ENCODE measurements at places on chromosomes 1 and 21.

GRCh38 chr1:35588197-35588910 is 15.2 kb downstream of the TFAP2E start:
- no peak for DNase-seq

DNA sequence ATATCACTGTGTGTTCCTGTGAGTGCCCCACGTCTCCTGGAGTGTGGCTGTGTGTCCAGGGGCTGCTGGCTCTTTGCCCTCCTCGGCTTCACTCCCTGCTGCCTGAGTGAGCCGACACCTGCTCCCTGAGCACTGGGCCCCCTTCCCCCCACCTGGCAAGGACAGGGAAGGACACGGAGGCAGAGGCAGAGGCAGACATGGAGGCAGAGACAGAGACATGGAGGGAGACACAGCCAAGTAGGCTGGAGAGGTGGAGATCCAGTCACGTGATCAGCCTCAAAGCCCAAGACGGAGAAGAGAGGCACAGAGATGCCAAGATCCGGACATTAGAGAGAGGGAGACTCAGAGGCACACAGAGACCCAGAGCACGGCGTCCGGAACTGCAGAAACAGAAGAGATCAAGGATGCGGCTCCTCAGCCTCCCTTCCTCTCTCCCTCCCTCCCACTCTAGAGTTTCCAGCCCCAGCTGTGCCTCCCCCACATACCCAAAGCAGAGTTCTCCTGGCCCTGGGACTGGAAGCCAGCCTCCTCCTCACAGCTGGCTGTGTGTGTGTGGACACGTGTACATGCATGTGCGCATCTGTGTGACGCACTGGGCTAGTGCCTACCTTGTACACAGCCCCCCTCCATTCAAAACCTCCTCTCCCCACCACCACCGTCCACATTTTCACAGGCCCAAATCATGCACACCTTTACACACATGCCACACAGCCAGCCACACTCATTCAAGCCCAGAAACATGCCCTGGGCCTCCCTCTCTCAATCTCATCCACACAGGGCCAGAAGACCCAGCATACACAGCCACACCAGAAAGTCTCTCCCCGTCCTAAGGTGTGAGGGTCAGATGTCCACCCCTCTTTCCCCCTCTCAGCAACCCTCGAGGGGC is 39.1 kb upstream of the WASF2 start:
- no peak for DNase-seq

DNA sequence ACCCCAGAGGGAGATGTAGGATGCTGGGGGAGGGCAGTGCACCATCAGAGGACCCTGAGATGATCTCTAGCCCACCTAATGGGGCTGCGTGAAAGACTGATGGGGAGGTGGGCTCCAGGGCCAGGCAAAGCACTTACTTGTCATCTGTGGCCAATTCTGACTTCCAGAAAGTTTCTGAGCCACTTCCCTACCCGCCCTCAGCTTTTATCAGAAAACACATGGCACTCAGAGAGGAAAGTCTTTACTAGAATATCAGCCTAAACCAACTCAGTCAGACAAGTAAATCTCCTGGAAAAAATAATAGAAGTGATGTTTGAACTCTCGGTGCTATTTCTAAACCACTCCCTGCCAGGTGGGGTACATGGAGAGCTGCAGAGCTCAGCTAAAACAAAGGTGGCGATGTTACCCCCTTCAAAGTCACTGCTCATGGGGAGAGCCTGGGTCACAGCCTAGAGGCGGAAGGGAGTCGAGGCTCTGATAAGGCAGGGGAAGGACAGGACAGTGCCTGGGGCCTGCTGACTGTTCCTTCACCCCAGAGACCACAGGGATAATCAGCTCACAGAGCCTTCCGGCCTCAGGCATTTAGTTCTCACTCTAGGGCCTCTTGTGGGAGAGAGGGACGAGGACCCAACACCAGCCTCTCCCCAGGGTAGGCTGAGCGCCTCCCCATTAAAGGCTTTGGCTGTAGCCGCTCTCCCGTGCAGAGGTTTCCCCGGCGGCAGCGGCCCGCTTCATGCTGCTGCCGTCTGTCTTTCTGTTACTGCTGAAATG is 14.2 kb downstream of the SMIM12 start:
- no peak for DNase-seq

- DNase-seq, result no peak
Observed at GRCh38 chr1:240706150-240706935, 94.4 kb upstream of the GREM2 start.

DNA sequence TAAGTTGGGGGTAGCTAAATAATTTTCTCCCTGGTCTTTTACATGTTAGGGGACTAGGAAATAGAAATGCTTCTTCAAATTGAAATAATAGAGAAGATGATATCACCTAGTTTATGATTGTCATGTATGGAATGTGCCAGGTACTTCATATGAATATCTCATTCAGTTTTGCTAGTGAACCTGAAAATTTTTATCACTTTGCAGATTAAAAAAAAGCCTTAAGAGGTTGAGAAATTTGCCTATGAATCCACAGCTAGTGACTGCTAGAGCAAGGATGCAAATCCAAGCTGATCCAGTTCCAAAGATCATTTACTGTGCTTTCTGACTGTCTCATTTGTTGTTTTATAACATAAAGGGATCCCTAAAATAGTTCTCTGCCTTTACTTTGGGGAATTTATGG is 24.7 kb downstream of the RNF2 start:
- DNase-seq, result no peak

DNA sequence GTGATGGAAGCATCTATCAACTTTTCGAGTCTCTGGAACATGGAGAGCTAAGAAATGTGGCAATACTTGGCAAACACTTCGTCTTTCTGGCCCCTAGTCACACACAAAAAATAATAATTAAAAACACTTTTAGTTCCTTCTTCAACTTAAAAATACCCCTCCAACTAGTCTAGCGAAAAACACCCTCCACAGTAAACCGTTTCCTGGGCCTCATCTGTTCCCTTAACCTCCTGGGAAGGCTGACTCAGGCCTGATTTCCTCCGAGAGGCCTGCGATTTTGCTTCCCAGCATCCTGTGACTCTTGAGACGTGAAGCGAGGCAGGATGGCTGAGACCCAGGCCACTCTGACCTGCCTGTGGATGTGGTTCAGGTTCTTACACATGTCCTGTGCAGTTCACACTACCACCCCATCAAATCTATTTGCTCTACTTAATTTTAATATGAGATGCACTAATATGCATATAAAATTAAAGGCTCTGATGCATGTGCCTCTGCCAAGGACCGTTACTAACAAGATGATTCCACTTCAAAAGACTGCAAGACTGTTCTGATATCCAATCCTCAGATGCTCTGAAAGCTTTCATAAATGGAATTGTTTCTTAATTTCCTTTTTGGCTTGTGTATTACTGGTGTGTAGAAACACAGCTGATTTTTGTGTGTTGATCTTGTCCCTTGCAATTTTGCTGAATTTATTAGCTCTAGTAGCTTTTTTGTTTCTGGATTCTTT is 3.5 kb downstream of the NAV1 start:
- DNase-seq, result no peak

GRCh38 chr1:170594066-170594626 is 62.2 kb downstream of the GORAB start:
- DNase-seq, result no peak

DNA sequence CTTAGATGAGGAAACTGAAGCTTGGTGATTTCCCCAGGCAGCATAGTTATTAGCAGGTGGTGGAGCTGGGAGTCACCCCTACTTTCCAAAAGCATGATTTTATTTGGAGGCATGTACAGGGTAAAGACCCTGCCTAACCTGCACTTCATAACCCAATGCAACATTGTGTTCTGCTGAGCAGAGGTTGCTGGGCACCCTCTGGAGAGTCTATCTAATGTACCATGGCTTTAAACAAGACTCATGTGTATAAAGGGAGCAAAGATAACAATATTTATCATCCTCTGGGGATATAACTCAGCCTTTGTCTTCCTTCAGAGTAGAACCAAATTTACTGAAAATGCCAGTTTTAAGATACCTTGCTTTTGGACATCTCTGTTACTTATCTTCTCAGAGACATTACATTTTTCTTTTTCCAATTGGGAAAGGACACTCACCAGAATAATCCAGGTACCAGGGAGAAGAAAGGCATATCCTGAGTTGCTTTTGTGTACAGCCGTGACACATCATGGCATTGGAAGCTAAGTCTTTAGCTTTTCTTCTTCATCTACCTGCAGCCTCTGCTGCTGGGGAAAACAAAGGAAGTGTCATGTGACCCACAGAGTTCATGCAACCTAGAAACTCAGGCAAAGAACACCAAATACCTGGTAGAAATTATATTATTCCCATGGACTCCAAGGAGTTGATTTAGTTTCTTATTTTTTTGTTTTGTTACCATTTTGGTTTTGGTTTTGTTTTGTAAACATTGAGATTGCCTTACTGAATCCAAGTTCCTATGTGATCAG is 39.6 kb downstream of the ELAVL4 start:
- no peak for DNase-seq

DNA sequence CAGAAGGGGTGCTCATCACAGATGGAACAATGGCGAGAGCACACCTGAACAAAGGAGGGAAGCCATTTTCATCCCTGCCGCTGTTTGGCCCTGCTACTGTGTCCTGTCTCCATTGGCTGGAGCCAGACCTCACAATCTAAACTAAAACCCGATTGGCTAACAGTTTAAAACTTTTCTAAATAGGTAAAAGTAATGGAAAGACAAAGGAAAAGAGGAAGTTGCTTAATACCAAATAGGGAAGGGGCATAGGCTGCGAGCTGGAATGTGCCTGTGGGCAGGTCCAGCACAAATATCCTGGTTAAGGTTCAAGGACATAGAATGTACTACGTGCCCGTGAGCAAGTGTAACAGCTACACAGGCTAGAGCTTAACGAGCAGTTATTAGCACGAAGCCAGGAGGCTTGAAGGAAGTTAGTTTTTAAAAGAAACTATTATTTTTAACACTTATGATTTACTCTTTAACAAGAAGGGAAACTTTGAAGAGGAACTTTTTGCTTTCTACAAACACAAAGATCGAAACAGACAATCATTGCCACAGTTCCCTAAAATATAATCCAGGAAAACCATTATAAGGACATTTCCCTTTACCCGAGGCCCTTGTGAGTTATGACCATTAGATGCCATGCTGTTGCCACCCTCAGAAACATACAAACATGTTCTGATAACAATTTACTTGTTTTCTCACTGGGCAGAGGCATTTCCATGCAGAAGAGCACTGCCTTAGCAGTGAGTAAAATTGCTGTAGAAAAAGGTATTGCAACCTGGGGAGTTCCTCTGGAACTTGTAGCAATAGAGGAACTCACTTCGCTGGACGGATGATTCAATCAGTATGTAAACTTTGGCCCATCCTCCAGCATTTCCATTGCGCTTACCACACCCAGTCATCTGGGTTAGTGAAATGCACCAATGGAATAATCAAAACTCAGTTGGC is 4.8 kb upstream of the PTTG1IP start:
- DNase-seq, result no peak

DNA sequence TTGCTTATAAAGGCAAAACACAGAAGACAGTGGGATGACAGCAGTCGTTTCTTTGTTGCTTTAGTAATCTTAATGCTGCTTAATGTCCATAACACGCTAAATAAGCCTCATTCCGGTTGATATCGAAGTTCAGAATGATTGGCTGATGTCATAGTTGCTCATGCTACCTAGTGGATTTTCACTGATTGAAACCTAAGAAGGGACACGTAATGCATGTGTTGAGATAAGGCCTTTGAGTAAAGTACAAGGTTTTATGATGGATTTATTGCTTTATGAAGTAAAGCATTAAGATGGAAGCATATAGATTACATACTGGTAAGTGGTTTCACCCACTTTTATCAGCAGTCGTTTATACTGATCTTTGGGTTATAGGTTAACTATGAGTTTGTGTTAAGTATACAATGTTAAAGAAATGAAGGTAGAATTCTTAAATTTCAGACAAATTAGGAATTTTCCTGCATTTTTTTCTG is 25.1 kb downstream of the IARS2 start:
- DNase-seq, result no peak

DNA sequence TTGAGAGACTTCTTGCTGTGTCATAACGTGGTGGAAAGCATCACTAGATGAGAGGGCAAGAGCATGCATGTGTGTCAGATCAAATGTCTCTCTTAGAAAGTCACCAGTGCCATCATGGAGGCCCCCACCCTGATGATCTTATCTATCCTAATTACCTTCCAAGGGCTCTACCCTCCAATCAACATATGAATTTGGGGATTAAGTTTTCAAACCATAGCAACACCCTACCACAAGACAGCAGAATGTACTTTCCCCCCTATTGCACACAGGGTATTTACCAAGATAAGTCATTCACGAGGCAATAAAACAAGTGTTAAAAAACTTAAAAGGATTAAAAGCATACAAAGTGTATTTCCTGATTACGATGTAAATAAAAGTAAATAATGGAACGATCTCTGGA is 515.6 kb downstream of the LMO4 start:
- DNase-seq, result no peak

DNA sequence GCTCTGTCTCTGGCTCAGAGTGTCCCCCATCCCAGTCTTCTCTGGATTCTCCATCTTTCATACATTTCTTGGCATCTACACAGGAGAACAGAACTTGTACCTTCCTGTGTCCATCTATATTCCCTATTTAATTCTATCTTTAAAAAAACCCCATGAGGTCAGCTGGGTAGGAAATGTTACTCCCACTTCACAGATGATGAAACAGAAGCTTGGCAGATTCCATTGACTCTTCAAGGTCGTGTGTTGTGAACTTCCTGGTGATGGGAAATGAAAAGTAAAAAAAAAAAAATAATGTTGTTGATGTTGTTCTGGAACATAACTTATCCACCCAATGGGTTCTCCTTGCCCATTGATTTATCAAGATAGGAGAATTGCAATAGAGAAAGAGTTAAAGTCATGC is 8.9 kb downstream of the CHI3L2 start:
- DNase-seq, result no peak

DNA sequence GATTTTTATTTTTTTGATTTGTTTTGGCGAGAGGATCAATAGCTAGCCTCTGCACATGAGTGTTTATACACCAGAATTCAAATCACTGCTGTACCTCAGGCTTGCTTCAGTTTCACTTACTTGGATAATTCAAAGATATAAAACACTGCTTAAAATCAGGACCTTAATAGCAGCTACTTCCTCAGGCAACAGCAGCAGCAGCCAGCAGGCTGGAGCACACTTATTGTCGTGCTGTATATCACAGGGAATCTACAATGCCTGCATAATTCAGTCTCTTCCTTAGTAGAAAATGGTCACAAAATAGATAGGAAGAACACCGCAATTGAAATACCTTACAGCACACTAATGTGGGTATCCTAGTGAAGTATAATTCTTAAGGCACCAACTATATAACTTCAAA is 497.3 kb downstream of the NEGR1 start:
- no peak for DNase-seq

DNA sequence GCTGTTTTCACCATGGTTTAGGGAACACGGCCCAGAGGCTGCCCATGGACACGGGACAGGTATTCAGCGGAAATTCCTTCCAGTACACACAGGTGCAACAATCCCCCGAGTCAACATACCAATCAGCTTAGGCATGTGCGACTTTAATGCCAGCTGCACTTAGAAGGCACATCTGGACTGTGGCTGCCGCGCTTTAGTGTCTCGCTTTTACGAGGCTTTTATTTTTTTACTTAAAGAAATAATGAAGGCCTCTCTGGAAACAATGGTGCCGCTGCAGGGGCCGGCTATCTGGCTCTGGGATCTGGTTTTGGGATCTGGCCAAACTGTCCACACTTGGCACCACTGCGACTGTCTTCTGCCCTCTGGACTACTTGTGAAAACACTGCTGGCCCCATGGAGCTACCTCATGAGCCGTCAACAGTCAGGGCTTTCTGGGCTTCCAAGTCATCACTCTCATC is 55.5 kb downstream of the SLC66A1 start:
- DNase-seq, result peak; percentile 46
